ENCODE measurements at places on chromosomes 5 and 9.

- no peak for DNase-seq
These were observed 59.4 kb downstream of the NDUFAF2 start for GRCh38 chr5:61004448-61004847.

DNA sequence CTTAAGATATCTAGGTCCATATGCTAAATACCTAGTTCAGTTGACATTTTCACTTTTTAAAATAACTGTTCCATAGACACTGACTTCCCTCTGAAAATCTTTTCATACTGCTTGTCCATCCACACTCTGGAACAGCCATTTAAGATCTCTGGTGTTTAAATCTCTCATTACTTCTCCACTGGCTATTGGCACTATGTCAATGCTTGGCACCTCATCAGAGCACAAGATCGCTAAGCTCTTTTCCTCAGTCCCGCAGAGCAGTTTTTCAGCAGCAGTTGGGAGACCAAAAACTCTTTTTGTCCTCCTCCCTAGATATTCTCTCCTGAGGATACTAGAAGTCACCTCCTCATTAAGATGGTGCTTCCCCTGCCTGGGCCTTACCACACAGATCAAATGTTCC, 172.7 kb downstream of the KIAA0825 start:
- DNase-seq, result no peak

DNA sequence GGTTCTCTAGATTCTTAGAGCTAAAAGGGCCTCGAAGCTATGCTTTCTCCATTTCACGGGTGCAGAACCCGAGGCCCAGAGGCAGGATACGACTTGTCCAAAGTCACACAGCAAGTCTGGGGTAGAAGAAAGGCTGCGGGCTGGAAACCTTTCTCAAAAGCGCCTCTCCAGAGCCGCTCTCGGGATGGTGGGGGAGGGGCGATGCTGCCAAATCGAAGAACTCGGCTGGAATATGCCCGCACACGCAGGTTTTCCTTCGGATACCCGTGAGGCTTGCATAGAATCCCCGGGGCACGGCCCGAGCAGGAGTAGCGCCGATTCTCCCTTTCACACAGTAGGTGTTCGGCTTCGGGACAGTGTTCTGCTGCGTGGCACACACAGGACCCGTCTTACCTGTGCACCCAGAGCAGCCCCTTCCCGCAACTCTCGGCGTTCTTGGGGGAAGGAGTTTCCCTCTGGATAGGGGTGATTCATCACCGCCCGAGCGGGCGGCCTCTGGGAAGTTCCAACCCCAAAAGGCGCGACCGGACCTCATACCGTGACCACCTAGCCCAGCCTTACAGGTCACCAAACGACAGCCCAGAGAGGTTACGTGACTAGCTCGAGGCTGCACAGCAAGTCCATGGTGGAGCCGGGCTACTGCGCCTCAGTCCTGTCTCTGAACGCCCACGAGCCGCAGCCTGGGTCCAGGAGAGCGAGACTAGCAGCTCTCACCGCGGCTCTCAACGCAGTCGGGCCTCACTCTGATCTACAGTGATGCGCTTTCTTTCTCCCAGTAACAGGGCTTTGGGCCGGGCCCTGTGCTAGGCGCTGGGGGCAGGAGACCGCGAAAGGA, 4.1 kb downstream of the PAX5 start:
- DNase-seq, result no peak

DNA sequence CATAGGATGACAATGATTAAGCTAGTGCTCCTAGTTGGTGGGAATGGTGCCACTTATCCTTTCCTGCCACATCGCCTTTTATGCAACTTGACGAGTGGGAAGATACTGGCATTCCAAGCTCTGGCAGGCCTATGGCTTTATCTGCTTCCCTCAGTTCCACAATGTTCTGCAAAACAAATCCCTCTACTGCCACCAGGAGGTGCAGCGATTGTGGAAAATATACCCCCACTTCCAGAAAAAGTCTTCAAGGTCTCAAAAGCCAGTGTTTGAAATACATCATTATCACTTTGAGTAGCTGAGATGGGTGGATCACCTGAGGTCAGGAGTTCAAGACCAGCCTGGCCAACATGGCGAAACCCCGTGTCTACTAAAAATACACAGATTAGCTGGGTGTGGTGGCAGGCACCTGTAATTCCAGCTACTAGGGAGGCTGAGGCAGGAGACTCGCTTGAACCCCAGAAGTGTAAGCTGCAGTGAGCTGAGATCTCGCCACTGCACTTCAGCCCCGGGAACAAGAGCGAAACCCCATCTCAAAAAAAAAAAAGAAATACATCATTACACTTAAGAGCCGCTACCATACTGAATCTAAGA, 3.4 kb downstream of the CLINT1 start:
- peak; percentile 53 for DNase-seq

DNA sequence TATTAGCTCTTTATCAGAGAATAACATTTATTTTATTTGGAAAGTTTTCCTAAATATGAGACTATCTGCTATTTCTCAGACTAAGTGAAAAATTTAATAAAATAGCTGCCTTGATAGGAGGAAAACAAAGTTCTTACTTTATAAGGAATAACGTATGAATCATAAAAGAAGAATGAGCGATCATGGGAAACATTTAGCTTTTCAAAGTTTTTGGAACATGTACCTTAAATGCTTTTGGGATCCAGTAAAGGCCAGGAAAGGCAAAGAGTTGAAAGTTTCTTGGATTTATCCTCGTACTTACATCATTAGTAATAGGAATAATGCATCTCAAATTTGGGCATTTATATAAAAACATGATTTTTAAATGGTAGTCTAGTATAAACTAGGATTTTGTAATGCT, 19.4 kb downstream of the OGN start:
- DNase-seq, result no peak

DNA sequence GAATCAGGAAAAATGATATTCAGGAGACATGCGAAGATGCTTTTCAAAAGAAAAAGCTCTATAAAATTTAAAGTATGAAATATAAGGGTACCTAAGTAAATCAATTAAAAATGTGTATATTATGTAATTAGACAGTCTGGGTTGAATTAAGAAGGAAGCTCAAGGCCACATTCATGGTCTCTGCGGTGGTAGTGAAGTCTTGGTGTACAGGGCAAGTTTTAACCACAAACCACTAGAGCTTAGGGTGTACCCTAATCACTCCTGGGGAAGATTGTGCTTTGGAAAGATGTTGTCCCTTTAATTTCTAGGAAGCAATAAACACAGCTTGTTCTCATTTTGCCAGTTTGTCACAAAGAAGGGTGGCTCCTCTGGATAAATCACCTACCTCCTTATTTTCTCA, 287.2 kb upstream of the ZNF608 start:
- DNase-seq, result no peak

GRCh38 chr5:174775081-174775480, 50.7 kb downstream of the MSX2 start:
- DNase-seq, result no peak

DNA sequence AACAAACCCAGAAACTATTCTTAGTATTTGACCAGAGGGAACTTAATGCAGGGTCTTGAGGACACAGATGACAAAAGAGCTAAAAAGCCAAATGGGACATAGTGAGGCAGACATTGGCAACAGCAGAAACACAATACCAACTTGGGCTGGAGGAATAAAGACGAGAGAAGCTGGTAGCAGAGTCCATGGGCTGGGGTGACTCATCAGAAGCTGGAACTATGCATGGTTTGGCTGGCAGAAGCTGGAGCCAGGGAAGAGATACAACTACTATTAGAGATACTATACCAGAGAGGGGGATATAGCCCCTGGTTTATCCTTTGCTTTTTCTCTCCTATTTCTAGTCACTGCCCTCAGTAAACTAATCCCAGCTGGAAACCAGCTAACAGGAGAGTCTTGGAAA, 29.2 kb upstream of the DPYSL3 start:
- no peak for DNase-seq

GRCh38 chr5:133366438-133366837, 245.9 kb downstream of the FSTL4 start:
- DNase-seq, result no peak

DNA sequence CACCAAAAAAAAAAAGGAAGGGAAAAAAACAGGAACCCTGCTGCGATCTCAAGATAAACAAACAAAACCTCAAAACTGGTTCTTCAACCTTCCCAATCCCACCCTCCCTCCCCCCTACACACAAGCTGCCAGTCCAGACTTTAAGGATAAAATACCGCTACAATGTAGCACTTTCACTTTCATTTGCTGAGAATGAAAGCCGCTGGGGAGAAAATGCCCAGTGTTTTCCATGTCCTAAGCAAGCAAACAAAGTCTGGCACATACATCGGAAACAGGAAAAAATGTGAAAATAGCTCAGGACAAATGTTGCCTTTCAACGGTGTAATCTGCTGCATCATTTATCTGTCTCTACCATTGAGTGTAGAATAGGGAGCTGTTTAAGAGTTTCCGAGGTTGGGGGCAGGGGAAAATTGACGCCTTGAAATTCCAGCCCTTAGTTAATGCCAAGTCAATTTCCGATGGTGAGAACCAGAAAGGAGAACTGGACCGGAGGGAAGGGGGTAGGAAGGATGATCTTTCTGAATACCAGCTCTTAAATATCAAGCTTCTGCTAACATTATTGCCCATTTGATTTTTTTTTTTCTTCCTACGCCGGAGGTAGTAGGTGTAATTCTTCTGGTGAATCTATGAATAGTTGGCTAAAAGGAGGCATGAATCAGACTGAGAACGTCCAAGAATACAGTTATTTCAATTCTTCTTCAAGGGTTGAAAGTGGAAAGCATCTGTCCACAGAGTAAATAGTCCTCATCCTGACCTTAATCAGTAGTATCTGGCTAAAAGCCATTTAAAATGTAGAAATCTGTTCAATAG, 1.2 kb upstream of the ADAMTS6 start:
- peak; percentile 65 for DNase-seq

DNA sequence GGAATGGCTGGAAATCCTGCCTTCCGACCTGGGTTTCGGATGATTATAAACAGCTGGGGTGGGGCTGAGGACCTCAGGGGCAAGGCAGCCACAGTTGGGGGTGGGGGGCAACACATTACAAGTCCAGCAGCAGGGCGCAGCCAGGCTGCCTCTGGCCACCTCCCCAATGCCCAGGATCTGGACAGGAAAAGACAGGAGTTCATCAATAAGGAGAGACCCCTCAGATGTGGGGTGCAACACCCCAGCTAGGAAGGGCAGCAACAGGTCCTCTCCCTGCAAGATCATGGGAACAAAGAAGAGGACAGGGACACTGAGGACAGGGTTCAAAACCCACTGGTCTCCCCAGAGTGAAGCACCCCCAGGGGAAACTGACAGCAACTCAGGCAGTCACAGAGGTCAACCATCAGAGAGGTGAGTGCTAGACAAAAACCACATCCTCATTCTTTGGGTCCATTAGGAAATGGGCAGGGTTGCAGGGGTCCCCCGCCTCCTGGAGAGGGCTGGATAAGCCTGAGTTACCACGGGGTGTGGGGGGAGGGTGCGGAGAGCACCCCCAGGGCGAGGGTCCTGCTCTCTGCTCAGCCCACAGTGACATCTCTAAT, 33.5 kb downstream of the SEMA4D start:
- no peak for DNase-seq

GRCh38 chr5:179991106-179991505, 80.5 kb downstream of the RNF130 start:
- no peak for DNase-seq

DNA sequence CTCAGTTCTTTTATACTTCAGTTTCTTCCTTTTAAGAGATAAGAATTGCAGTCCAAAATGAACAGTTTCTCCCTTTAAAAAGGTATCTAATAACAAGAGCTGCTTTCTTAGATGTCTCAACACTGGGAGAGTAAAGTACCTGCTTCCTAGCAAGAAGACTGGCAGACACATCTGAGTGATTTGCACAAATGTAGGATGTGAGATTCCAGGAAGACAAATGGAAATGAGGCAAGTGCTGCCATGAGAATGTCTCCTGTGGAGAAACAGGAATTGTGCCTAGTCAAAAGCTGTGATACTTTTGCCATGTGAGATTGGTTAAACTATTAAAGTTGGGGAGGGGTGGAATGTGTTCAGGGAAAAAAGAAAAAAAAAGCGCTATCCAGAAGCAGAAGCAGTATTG, 159.1 kb downstream of the HTR1A start:
- DNase-seq, result no peak

DNA sequence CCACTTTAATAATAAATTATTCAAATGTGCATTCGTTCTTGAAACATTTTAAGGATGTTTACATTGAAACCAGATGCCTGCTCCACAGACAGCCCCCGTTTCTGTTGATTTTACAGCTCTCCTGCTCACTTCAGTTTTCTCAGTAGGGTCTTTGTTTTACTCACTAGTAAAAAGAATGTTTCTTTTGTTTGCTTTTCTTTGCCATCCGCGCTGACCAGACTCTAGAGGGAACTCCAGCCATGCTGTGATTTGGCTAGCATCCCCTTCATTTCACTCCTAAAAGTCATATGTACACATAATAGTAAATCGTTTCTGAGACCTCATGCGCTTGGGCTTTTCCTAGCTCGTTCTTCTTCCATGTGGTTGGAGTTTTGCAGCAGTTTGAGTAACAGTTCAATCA, 28.7 kb upstream of the PALM2AKAP2 start:
- DNase-seq, result no peak

GRCh38 chr5:143898381-143898780, 86.4 kb downstream of the HMHB1 start:
- no peak for DNase-seq

GRCh38 chr9:124844291-124844690, 9.0 kb upstream of the WDR38 start:
- DNase-seq, result no peak

GRCh38 chr5:177447611-177448243, 1.1 kb downstream of the PRR7 start:
- no peak for DNase-seq

GRCh38 chr9:81637276-81637675, 52.1 kb downstream of the TLE1 start:
- no peak for DNase-seq

DNA sequence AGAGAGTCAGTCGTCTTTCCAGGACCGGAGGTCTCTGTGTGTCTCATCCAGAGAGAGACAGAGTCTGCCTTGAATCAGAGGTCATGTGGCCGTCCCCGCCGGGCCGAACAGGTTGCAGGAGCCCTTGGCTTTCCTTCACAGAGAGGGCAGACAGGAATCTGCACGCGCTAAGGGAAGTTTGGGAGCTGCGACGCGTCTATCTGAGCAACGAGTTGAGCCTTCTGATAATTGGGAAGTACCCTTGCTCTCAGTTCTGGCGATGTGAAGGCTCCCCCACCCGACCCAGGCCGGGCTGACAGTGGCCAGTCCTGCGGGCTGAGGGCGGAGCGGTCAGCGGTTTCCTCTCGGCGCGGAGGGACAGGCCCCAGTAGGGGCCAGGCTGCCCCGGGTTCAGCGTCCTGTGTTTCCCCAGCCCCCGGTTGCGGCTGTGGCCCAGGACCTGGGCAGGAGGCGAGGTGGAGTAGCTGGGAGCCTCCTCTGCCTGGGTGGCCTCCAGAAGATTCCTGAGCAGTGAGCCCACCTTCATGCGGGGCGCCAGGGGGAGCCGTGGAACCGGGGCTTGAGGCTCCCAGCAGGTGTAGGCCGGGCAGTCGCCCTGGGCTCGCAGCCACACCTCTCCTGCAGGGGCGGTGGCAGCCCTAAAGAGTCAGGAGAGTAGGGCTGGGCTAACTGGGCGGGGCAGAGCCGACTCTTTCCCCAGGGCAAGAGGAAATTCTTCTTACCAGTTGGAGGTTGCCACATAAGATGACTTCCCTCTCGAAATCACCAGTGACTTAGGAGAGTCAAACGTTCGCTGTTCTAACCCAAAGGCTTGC, 13.9 kb downstream of the NR2F1 start:
- peak; percentile 7 for DNase-seq

GRCh38 chr5:5857396-5857795, 434.9 kb downstream of the ICE1 start:
- no peak for DNase-seq

Data from hematopoietic multipotent progenitor cell treated with erythropoietin and hydrocortisone succinate and interleukin-3 and kit ligand, for 17 days (in vitro differentiated cells).